Activated CD8-positive, alpha-beta memory T cell treated with anti-CD3 and anti-CD28 coated beads for 24 hours (primary cell): ENCODE measurements at places on chromosomes 4 and X.
A peak's percentile ranks its signal among the peaks of the same experiment; 100 is the strongest.

DNA sequence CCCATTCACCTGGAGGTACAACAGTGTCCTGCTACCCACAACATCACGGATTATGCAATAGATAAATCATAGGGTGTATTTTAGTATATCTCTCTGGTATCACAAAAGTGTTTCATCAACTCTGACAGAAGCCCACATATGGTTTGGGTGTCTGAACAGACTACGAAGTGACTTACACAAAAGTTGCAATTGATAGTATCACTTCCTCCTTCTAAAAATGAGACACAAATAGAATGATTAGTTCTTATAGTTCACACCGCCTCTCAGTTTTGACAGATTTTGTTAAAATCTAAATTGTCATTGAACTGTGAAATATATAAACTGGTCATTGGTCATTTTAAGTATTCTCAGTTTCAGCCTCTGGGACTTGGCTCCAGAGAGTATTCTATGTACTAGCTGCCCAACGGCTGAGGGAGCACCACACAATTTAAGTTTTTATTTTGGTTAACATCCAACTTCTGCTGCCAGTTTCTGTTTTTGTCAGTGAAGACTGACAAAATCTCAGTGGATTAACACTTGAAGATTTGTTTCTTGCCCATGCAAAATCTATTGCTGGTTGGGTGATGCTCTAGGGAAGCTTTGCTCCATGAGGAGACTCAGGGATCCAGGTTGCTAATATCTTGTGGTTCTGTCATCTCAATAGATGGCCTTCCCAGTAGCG, 113.8 kb upstream of the PUDP start:
- DNase-seq, result no peak

DNA sequence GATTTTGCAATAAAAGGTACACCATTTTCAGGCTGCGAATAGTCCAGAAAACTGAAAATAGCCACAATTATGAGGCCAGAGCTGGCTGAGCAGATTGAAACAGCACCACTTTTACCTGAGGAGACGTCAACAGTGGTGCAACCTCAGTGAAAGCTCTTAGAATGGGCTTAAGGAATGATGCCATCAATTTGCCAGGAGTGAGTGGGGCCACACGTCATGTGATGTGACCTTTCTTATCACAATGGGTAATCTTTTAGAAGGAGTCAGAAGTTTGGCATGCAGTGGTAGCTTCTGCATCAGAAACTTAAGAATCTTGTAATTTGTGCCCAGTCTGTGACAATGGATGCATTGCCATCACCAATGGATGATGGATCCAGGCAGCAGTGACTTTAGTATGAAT, 27.6 kb downstream of the ZNF81 start:
- DNase-seq, result no peak

GRCh38 chr4:1349359-1350168, 2.6 kb downstream of the UVSSA start:
- DNase-seq, result no peak

GRCh38 chrX:78106651-78106986, 2.6 kb downstream of the PGK1 start:
- no peak for DNase-seq

DNA sequence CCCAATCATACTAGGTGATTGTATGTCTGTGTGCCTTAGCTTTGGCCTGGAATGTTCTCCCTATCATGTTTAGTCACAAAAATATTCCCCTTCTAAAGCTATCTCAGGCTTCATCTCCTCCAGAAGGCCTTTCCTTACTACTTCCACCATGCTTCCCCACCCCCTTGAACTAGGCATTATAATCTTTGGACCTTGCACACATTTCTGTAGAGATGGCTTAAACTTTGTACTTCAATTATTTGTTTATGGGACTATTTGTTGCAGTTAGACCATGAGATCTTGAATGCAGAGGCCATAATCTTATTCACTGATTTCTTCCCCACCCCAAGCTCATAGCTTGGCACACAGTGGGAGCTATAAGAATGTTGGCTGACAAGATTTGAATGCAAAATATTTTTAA, 262.0 kb upstream of the EDA2R start:
- no peak for DNase-seq

GRCh38 chr4:167897116-167897515, 195.2 kb upstream of the ANXA10 start:
- DNase-seq, result no peak

- DNase-seq, result no peak
These were observed 13.1 kb upstream of the CCKAR start for GRCh38 chr4:26503427-26503826.

DNA sequence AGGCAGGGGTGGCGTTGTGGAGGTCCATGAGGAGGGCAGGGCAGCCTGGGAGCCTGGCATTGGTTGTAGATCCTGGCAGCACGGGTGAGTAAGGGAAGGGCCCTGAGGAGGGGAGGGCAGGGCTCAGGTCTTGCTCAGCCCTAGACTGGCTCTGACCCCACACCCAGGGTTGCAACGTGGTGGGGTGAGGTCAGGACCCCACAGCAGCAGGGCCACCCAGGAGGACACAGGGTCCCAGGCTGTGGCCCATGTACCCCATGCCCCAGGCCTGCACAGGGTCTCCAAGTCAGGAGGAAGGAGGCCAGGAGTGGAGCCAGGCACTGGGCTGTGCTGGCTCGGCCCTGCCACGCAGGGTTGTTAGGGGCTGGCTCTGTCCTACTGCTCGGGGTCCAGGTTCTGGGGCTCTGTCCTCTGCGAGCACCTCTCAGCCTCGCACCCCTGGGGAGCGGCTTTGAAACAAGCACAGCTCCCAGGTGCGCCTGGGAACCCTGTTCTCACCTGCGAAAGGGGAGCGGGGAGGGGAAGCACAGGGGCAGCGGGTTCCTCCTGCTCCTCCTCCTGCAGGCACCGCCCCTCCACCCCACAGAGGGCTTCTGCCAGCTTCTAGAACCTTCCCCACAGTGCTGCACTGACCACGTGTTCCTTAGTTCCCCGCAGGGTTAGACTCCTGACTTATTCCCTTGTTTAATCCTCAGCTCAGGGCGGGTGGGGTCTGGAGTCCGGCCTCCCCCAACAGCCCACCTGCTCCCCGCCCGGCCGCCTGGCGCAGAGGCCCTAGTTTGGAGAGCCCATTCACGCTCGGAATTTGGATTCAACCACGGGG, 20.4 kb downstream of the MSANTD1 start:
- DNase-seq, result peak; percentile 33

DNA sequence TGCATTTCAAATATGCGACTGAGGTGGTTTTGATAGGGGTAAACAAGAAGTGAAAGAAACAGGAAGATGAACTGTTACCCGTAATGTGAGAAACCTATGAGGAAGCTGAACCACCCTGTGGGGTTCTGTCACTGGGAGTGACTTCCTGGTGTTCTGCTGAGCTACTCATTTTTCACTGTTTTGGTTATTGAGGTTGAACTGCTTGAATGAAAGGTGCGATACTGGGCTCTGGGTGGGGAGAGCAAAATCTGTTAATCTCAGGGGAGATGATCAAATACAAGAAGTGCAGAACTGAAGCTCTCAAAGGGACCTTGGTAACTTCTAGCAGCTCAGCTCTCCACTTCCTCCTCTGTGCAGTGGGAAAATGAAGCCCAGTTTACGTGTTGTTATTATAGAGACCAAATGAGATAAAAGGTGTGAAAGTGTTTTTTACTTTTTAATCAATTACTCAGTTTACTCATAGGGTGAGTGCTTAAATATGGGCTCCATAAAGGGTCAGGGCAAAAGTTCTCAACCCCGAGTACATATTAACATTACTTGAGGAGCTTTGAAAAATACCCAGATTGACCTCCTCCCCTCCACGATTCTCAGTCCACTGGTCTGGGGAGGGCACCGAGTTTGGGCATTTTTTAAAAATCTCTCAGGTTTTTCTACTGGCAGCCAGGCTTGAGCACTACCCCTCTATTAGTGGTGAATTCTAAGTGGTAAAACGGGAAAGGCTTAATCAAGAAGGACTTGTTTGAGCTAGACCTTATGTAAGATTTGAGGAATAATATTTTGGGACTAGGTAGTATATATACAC, 66.7 kb downstream of the COQ2 start:
- peak; percentile 69 for DNase-seq

- DNase-seq, result peak; percentile 51
These were observed 2.1 kb downstream of the APLN start for GRCh38 chrX:129652565-129653169.

DNA sequence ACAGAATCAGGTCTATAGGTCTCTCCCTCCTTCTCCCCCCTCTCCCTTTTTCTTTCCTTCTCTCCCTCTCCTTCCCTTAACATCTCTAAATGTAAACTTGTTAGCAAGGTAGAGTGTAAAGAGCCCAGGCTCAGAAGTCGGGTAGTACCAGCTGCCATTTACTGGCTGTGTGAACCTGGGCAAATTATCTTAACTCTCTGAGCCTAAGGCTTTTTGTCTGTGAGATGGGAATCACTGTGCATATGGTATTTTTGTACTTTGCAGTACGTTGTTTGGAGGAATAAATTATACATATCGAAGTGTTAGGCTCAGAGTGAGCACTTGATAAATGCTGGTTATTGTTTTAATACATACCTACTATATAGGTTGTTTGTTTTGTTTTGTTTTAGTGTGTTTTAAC, 154.0 kb downstream of the RBMX2 start:
- DNase-seq, result no peak

GRCh38 chr4:164136180-164136616, 617.7 kb upstream of the SMIM31 start:
- DNase-seq, result no peak

DNA sequence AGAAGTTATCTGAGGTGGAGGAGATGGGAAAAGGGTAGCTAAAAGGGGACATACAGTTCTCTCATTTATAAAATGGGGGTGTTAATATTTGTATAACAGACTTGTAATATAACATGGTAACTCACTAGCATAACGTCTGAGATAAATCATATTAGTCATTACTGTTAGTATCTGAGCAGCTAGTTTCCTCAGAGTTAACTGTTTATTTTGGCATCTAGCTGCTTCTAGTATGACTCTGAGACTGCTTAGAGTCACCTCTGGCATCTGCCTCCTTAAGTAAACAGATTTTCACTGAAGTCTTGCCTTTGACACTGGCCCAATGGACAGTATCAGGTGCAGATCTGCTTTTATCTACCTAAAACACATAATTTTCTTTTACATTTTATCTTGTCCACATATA, 58.1 kb downstream of the SLC30A9 start:
- no peak for DNase-seq

- no peak for DNase-seq
These were observed 113.8 kb upstream of the PPP2R3B start for GRCh38 chrX:500481-501010.

GRCh38 chrX:14702145-14702544, 170.7 kb downstream of the FANCB start:
- DNase-seq, result no peak

- no peak for DNase-seq
These were observed 44.7 kb upstream of the DCK start for GRCh38 chr4:70948665-70949260.

DNA sequence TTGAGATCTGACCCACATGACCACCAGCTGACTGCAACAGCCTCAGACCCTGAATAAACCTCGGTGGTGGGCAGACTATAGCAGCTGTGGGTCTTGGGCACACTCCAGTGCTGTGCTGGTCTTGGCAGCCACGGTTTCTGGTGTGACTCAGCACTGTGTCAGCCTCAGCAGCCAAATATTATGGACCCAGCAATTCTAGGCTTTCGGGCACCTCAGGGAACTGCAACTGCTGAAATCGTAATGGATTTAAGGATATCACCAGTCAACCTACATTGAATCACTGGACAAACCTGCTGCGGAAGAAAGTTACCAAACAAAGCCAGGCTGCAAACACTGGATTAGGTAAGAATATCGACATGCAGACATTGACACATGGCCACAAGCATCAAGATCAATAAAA, 10.5 kb upstream of the UBE2NL start:
- no peak for DNase-seq

DNA sequence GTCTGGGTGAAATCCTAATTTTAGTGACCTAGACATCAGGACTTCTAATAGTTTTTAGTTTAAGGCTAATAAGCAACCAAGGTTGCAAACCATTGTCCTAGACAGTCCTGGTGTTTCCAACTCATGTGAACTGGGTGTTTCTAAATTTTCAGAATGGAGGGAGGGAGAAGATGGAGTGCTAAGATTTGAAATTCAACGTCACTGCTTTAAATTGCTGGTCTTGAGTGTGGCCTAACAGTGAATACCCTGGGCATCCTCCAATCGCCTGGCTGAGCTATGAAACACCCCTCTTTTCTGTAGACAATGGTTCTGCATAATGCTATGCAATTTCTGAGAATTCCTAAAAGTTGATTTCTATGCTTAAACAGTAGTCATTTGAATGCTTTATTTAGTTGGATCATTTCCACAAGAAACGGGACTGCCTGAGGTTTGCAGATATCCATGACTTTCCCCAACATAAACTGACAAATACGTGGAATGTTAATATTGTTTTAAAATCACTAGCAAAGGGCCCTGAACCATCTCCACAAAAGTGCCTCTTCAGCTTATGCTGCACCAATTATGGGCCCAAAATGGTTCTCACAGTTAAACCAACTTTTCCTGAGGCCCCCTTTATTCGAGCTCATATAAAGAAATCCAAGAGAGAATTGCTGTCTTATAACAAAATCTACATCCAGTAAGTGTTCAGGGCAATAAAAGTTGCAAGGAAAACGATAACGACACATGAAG, 1.1 kb downstream of the FBXL5 start:
- no peak for DNase-seq

DNA sequence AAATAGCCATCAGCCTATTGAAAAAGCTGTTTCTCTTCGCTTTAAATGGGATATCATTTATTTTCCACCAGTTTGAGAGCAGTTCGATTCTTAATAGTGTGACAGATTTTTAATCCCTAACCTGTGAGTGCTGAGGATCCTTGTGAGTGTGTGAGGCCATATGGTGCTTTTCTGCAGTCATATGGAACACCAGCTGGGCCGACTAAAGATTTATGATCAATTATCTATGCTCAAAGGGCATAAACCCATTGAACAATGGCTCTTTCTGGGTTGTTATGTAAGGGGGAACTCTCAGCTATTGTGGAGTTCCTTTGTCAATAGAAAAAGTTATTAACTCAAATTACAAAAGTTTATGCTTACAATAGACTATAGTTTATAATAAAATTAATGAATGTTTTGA, 1003.6 kb downstream of the FAT4 start:
- no peak for DNase-seq

DNA sequence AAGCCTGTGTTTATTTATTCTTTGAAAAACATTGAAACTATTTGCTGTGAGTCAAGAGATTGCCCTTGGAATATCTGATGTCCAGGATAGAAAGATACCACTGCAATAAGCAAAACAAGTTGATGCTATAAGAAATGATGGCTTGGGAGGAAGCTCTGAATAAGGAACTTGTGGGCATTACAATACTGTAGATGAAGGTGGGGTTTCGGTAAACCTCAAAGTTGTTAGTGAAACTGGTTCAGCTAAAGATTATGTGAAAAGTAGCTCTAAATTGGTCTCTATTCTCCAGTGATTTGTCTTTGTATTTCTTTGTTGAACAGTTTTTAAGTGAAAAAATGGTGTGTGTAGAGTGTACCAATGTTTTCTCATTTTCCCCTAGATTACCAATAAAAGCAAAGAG, 128.7 kb downstream of the AKAP4 start:
- DNase-seq, result no peak

- no peak for DNase-seq
These were observed 146.4 kb upstream of the NOCT start for GRCh38 chr4:138869165-138869564.
